ENCODE measurements at places on chromosomes 12 and 14.
A peak's percentile ranks its signal among the peaks of the same experiment; 100 is the strongest.

DNA sequence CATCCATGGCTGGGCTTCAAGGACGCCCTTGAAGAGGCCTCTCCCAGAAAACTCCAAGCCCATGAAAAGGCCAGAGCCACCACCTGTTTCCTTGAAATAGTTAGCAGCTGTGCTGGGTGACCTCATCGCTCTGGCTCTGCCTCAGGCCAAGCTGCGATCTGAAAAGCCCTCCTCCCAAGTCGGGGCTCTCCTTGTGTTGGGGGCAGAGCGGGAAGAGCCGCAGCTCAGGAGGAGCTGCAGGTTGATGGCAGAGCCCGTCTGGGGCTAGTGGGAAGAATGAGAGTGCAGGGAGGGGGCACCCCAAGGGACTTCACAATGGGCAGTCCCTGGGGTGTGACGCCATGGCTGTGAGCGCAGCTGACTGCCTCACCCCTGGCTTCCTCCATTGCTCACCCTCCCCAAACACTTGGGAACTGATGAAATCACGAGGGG, 50.0 kb upstream of the STON2 start:
- peak; percentile 88 for DNase-seq

GRCh38 chr12:129231491-129231890, 378.2 kb downstream of the GLT1D1 start:
- no peak for DNase-seq

DNA sequence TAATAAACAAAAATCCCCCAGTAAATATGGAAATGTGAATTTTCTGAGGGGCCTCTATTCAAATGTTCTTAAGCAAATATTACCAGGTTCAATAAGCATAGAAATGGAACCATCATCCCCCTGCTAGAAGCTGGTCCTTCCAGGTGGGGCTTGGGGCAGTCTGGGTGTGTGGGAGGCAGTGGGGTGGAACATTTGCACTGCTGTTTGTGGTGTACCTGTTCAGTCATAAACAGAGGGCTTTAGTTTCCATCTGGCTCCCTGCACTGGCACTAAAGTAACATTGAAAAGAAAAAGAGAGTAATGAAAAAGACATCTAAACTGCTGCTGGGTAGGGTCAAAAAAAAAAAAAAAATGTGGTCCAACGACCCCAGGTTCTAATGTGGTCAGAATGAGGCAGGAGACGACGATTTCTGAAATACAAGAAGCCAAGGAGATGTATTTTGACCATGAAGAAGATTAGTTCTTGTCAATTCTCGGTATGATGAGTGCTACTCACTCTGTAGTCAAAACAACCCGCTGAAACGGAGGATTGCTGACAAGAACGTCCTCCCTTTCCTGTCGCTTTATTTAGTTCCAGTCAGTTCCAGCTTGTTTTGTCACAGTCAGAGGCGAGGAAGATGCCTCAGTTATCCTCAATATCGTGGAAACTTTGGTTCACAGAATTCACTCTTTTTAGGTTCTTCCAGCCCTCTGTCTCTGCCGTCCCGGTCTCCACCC, 44.2 kb upstream of the MANSC4 start:
- no peak for DNase-seq

GRCh38 chr14:68612049-68612448, 180.8 kb downstream of the ZFP36L1 start:
- peak; percentile 47 for DNase-seq

DNA sequence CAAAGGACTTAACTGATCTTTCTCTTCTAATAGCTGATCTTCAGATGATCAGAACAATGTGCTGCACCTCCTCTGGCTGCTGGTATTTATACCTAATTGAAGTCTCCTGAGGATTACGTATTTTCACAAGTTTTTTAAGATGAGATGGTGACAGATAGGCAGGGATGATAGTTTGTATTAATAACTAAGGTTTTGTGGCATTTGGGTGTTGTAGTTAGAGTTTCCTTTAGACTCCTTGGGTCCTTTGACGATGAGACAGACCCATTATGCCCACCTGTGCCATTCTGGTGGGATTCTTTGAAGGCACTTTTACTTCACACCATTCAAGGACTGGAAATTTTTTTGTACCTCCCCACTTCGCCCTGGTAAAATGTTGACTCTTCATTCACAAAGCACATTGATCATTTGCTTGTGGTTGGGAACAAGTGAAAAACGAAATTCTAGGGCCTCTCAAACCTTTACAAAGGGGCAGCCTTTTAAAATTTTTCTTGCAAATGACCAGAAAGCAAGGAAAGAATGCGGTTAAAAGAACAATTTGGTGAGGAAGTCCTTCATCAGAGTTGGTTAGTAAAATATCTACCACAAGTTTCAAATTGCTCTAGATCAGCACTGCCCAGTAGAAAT, at the start of gene IFNG:
Gene IFNG (minus strand): TSS at position 60 of the 624 bp plus-strand sequence. CDS start 125 bp downstream, outside the sequence.
- DNase-seq = no peak

DNA sequence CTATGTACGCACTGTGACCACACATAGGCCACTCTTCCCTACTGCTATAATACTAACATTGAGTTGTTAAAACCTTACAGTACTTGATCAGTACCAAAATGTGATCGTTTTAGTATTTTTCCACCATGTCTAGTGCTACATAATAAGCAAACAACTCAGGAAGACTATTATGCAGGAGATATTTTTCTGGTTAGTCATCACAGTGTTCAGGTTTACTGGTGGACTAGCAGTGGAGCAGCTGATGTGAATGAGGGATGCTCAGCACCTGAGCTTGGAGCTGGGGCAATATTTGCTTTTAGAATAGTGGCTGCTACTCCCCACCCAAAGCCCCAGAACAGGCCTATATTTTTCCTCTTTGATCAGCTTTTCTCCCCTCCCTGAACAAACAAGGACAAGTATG, 513.1 kb downstream of the KCNH5 start:
- DNase-seq = no peak

GRCh38 chr12:66331814-66332213, 29.5 kb downstream of the HELB start:
- DNase-seq = no peak

- DNase-seq = no peak
These were observed 35.1 kb upstream of the BMAL2 start for GRCh38 chr12:27297566-27297965.

DNA sequence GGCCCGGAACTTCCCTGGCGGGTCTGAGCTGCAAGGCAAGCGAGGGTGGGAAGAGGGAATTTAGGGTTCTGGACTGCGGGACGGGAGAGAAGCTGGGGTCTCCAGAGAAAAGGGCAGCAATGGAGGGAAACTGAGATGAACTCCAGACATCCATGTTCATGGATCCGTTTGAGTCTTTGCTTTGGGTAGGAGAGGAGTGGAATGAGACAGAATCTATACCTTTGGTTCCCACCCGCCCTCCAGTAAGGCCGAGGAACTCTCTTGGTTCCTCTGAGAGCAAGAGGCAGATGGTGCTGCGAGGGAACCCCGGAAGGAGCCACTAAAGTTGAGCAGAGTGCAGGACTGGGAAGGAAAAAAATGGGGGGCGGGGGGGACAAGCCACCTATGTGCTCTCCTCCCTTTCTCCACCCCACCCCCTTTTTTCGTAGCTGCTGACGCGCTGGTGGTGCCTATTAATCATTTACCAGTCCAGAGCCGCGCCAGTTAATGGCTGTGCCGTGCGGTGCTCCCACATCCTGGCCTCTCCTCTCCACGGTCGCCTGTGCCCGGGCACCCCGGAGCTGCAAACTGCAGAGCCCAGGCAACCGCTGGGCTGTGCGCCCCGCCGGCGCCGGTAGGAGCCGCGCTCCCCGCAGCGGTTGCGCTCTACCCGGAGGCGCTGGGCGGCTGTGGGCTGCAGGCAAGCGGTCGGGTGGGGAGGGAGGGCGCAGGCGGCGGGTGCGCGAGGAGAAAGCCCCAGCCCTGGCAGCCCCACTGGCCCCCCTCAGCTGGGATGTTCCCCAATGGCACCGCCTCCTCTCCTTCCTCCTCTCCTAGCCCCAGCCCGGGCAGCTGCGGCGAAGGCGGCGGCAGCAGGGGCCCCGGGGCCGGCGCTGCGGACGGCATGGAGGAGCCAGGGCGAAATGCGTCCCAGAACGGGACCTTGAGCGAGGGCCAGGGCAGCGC, 1.2 kb downstream of the SSTR1 start:
- peak; percentile 4 for DNase-seq

DNA sequence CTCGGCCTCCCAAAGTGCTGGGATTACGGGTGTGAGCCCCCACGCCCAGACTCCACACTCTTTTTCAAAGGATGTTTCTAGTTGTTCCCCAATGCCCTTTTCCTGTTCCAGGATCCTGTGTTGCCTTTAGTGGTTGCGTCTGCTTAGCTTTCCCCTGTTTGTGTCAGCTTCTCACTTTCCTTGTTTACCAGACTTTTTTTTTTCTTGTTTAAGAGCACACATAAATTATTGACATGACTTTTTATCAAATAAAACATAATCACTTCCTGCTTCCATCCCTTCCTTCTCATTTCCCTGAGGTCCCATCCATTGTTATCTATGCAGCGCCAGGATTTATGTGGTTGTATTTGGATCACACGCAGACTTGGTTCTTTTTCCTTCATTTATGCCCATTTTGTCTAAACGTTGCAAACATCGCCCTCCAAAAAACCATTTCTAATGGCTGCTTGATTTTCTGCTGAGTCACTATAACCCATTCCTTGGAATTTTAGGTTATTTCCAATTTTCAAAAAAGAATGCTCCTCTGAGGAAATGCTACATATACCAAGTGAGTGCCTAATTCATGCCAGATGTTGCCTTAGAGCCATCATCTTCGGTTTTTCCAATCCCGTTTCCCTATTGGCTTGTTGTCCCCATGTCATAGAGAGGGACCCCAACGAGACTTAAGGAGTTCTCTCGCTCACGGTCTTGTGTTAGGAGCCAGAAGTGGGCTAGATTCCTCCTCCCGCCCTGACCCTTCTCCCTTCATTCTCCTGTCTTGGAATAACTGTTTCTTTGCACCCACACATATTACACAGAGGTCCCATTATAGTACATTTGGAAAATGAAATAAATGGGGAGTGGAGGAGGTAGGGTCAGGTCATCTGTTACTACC, 13.5 kb upstream of the CYP46A1 start:
- no peak for DNase-seq

- no peak for DNase-seq
These were observed 37.0 kb upstream of the CMKLR1 start for GRCh38 chr12:108375986-108376663.

DNA sequence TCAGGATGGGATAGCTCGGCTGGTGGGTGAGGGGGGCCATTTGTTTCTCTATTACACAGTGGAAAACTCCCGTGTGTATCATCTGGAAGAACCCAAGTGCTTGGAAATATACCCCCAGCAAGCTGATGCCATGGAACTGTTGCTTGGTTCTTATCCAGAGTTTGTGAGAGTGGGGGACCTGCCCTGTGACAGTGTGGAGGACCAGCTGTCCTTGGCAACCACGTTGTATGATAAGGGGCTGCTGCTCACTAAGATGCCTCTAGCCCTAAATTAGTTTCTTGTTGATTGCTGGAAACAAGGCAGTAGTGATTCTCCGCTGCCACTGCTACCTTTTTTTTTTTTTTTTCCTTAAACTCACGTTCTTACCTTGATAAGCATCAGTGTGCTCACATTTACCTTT, 1.9 kb downstream of the RIOX1 start:
- DNase-seq = no peak

DNA sequence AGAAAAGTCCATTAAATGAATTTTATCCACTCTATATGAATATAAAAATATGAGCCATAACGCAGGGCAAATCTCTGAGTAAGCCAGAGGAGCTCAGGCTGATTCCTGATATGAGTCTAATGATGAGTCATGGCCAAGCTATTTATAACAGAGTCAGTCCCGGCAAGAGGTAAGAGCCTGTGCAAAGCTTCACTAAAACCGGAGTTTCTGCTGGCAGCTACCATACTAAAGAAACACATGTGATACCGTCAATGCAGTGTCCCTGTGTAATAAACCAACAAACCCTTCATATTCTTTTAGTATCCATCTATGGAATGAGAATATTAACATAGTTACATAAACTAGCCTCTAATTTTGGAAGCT, 319.4 kb downstream of the KCNC2 start:
- DNase-seq = no peak

DNA sequence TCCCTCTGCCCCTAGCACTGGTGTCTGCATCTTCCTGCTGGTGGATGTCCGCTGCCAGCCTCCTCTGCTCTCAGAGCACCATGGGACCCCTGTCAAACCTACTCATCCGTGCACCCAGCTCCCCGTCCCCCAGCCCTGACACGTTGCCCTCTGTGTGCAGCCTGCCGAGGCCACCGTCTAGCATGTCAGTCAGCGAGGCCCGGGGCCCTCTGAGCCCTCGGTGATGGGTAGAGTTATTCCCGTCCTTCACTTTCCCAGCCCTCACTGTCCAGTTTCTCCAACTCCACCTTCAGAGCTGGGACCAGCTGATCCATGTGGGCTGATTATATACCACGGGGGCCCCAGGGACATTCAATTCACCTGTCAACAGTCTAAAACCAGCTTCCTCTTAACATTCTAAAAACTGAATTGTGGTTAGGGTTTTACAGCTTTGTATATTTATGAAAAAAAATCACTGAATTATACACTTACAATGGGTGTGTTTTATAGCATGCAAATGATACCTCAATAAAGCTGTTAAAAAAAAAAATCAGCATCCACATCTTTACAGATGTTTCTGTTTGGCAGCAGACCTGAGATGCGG, 61.3 kb downstream of the CCDC88C start:
- DNase-seq = no peak

DNA sequence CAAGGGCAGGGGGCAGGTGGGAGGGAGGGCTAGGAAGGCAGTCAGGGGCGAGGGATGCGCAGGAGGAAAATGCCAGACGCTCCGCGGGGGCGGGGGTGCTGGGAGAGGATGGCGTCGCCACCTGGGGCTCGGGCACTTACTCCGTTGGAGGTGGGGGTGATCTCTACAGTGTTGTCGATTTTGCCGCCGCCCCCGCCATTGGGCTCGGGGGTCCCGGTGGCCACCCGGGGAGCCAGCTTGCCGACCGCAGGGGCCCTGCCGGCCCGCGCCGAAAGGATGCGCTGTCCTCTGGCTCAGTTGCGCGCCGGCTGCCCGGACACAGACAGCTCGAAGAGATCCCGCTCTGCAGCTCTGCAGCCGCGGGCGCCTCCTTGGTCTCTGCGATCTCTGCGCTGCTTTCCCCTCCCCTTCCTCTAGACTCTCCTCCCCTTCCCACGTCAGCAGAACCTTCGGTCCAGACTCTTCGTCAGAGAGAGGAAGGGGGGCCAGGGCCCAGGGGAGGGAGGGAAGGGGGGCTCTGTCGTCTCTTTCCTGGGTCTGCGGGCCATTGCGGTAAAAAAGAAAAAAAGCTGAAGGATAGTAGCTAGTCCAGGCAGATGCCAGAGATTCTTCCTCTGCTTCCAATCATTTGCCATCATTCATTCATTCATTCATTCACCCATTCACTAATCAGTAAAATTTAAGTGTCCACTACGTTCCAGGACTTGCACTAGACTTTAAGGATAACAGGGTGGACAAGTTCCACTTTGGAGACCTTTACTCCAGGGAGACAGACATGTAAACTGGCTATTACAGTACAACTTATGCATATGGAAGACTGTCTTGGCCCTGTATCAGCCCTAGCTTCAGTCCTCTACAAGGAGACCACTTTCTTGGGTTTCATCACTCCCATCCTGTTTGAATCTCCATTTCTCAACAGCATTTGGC, at the start of gene SLC22A17:
Gene SLC22A17 (minus strand): TSS at position 382 of the 927 bp plus-strand sequence.
- peak; percentile 81 for DNase-seq
